Stimulated activated naive CD4-positive, alpha-beta T cell treated with Interleukin-2 at 50 U/mL for 16 hours (primary cell): ENCODE measurements at places on chromosomes 6 and 20.

DNA sequence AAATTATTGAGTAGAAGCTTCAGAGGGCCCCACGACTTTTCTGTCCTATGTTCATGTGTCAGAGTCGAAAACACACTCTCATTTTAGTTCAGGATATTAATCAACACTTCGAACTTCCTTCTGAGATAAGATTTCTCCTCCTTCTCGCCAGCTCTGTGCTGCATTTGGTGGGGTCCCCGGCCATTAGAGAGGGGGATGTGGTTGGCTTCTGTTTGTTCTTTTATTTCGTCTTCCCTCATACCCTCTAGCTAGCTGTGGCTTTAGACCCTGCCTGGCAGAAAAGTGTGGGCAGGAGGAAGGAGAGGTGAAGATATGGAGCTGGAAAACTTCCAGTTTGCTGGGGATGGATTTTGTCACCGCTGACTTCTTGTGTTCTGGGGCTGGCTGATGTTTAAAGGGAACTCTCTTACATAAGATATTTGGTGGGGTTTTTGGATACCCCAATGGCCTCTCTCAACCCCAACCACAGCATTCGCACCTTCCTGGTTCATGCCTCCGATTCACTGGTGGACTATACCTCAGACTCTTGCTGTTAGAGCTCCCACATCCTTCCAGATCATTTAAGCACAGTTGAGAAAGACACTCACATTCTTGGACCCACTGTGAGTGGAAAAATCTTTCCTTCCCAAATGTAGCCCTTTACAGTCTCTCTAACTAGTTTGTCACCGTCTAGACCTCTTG lies 30.7 kb upstream of the TMX4 start:
- no peak for DNase-seq

GRCh38 chr6:5671601-5672559 lies 334.8 kb downstream of the NRN1 start:
- DNase-seq = no peak

GRCh38 chr6:75296811-75297779 lies 12.5 kb upstream of the TMEM30A start:
- no peak for DNase-seq

DNA sequence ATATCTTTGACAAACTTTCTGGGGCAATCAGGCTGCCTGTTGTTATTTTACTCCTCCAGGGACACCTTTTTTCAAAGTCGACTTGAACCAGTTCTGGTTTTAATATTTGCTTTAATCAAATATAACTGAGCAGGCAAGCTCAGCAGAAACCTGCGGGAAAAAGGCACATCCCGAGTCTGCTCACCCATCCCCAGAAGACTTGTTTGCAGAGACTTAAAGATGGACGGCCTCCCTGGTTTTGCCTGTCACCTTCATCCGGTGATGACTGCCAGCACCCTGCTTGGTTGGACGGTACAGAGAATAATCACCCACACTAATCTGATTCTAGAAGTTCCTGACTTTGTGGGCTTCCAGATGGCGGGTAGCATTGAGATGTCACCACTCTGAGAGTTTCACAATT lies 36.8 kb downstream of the PPP1R3G start:
- DNase-seq = no peak

DNA sequence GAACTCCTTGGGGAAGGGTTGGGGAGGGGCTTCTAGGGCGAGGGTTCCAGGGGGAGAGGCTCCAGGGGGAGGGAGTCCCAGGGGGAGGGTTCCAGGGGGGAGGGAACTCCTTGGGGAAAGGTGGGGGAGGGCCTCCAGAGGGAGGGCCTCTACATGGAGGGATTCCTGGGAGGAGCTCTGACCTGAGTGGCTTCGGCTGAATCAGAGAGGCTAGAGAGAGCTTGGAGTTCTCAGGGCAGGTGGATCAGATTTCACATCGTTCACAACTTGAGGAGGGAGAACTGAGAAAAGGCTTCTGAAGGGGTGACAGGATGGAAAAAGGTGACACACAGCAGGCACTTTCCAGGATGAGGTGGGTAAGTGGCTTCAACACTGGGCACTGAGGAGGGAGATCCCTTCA lies 49.1 kb downstream of the DAAM2 start:
- DNase-seq = no peak

GRCh38 chr20:5621305-5621704 lies 128.9 kb upstream of the SHLD1 start:
- no peak for DNase-seq
